Activated CD8-positive, alpha-beta memory T cell treated with anti-CD3 and anti-CD28 coated beads, Interleukin-2, amount 10 ng/mL, durations not matched to agents 7 days and 5 days (primary cell): ENCODE measurements at places on chromosomes 12 and 14. TPM values are rescaled to one million over a fixed set of nuclear protein-coding genes. Genes with fewer than 3 reads are reported as not detected.

Gene OVCH1
- not detected for total RNA-seq

Gene SELPLG
- 184 TPM for total RNA-seq

Gene TCL1B
- not detected for total RNA-seq

Gene KRT72
- total RNA-seq = 0.15 TPM

Gene TC2N
- 86.0 TPM for total RNA-seq

Gene PKP2
- total RNA-seq = not detected
